Fibroblast of upper back skin (primary cell): ENCODE measurements at places on chromosomes 16 and 17.

GRCh38 chr17:50276588-50277356 is 2.5 kb downstream of the TMEM92 start:
- no peak for DNase-seq

DNA sequence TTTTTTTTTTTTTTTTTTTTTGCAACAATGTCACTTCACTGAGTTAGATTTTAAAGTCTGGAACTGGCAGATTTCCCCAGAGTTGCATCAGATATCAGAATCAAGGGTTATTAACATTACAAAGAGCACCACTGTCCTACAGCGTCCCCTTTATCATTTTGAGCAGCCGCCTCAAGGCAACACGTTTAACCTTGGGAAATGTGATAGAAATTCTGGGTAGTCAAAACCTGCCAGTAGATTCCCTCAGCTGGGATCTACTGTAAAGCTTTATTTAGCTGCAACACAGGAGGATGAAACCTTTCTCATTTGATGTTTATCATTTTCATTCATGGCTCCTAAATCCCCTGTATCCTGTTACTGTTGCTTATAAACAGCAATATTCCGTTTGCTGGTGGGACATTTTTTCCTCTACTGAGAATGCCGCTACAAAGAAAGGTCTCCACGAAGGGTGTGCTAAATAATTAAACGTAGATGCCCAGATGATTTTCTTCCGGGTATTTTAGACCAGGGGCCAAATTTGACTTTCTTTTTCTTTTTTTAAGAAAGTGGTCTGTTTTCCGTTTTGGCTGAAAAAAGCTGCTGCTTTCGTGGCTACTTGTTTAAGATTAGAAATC is 436.1 kb upstream of the GOT2 start:
- no peak for DNase-seq

- peak; percentile 2 for DNase-seq
Observed at GRCh38 chr16:49961089-49961488, 63.9 kb upstream of the CNEP1R1 start.

DNA sequence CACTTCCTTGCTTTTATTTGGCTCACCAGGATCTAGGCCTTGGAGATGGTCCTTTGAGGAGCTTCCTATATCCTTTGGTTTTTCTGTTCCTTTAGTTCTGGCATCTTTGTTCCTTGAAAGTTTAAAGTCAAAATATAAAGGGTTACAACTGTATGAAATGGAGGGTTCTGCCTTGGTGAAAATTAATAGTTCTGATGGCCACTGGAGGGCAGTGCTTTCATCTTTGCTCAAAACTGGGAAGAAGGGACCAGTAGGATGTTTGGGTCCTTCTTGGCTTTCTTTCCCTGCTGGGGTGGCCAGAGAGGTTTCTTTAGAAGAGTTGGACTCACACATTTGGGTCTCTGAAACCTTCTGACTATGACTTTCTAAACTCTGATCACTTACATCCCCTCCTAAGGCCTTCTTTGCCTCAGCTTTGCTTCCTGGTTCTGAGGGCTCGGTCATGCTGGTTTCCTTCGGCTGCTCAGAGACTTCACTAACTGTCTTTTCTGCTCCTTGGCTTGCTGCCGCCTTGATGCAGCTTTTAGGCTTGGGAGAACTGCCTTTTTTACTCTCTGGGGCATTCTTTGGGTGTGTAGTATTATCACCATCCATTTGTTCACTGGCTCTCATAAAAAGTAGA is 10.9 kb upstream of the ITGA2B start:
- peak; percentile 15 for DNase-seq
